NCI-H526 treated with DMSO at 0.1 percent for 48 hours (cell line): ENCODE measurements at places on chromosomes 2 and 18.

DNA sequence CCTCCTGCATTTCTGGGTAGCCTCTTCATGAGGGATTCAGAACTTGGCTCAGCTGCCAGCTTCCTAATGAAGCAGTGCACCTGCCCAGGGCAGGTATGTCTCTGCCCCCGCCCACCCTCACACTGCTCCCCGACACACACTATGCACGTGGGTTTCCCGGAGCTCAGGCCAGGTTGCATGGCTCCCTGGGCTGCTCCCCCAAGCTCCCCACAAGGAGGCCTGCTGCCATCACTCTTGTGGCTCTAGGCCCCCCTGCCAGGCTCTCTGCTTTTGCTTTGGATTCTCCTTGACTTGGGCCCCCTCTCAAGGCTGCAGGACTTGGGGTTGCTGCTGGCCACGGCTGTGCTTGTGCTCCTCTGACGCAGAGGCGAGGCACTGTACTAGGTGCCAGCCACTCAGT, 43.6 kb downstream of the ADD2 start:
- no peak for DNase-seq

DNA sequence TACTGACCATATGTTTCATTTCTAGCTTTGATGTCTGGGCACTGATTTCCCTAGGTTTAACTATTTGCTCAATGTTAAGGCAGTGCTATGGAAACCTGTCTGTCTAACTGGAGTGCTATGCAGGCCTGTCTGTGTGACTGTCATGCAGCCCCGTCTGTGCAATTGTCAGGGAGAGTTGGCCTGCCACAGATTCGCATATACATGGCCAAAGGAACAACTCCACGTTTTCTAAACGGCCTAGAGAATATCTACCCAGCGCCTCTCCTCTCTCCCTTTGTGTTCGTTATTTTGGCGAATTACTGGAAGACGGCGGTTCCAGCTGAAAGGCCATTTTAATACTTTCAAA, 59.6 kb upstream of the PSME4 start:
- DNase-seq: no peak

DNA sequence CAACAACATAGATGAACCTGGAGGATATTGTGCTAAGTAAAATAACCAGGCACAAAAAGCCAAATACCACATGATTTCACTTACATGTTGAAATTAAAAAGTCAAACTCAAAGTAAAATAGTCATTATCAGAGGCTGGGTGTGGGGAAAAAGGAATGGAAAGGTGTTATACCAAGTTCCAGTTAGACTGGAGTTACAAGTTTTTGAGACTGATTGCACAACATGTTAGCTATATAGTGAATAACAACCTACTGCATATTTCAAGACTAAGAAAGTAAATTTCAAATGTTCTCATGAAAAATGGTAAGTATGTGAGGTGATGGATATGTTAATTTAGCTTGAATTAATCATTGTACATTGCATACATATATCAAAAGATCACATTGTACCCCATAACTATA, 116.8 kb upstream of the HNMT start:
- no peak for DNase-seq

GRCh38 chr2:106972782-106973181, 86.8 kb upstream of the ST6GAL2 start:
- DNase-seq: no peak

DNA sequence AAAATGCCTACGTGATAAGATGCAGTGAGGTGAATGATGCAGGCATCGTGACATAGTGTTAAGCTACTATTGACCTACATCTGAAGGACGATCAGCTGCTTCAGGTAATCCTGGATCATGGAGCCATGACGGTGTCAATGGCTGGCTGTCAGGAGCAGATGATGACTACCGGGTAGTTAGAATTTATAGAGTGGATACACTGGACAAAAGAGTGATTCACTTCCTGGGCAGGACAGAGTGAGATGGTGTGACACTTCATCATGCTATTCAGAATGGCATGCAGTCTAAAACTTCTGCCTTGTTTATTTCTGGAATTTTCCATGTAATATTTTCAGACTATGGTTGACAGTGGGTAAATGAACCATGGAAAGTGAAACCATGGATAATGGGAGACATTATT, 29.5 kb downstream of the METTL8 start:
- no peak for DNase-seq

DNA sequence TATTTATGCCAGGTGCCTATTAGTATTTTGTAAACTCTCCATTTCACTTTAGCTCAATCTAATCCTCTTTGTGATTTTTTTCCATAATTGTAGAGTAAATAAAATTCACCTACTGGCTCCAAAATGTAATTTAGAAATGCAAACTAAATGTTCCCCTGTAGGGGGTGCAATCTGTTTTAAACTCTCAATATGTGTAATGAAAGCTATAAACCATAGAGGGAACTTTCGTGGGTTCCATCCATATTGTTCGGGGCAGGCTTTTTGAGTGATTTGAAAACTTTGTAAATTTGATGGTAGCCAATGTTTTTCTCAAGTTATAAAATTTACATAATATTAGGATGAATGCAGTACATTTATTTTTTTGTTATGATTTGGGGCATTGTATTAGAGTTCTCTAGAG, 49.4 kb downstream of the TSPYL6 start:
- DNase-seq: no peak

GRCh38 chr2:3254442-3254941, 123.1 kb downstream of the EIPR1 start:
- DNase-seq: peak; percentile 17

GRCh38 chr2:121527009-121527682, 3.5 kb upstream of the RNU4ATAC start:
- no peak for DNase-seq

DNA sequence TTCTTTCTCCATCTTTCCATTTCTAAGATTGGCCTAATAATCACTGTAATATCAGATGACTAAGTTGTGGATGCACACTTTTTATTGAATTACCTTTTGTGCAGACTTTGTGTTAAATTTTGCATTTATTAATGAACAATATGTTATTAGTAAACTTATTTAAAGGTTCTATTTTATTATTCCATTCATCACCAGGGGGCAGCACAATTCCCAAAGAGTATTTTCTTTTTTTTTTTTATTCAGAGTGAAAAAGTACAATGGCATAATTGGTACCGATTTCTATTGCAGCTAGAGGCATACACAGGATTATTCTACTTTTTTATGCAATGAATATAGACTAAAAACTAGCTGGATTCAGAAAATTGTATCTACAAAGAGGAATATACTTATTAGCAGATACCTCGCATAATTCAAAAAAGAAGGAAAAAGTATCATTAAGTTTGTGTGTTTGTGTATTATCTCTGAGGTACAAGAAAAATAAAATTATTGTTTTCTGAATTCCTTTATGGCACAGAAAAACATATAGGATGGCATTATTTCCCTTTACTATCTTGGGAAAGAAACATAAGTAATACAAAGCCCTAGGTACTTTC, 390.6 kb downstream of the ERBB4 start:
- DNase-seq: no peak

GRCh38 chr2:218569661-218570500, 1.2 kb downstream of the CNOT9 start:
- DNase-seq: peak; percentile 23

DNA sequence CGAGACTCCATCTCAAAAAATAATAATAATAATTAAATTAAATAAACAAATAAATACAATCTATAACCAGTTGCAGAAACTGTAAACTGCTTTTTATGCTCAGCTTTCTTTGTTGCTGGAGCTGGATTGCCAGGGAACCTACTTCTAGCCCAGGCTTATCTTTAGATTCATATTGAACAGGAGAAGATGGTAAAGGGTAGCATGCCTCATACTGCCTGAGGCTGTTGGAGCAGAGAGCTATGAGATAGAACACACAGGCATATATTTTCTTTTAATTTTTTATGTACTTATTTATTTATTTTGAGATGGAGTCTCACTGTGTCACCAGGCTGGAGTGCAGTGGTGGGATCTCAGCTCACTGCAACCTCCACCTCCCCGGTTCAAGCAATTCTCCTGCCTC, 28.7 kb upstream of the EML4 start:
- DNase-seq: no peak

DNA sequence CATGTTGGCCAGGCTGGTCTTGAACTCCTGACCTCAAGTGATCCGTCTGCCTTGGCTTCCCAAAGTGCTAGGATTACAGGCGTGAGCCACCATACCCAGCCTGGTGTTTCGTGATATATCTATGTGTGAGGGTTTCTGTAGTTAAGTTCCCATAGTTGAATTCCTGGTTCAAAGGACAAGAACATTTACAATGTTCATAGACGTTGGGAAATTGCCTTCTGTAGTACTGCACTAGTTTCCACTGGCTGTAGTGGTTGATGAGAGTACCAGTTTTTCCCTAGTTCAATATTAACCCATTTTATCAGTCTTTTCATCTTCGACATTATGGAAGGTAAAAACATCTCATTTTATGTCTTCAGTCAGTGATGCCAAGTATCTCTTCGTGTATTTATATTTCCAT, 171.0 kb downstream of the NEDD4L start:
- no peak for DNase-seq

DNA sequence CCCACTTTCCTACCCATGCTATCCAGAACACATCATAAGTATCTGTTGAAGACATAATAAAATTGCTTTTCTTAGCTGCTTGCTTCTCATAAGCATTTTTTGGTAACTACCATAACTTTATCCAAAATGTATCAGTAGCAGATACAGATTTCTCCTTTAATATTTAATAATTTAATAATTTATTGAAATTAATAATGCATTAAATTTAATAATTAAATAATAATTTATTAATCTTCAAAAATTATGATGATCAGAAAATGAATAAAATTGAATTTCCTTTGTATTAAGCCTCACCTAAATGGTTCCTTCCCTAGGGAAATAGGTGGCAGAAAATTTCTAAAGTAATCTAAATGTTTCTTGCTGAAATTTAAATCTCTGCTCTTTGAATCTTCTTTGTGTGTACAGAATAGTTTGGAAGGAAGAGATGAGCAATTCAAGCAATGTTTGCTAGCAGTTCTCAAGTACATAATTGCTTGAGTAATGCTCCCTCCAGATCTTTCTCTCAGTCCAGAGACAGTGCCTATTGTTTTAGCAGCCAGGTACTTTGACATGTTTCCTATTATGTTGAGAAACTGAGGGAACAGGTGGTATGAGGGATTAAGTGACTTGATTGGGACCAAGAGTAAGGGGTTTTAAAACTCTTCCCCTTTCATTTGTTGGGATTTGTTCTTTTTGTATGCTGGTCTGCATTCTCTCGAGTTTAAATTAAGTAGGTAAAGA, 123.1 kb upstream of the CYP26B1 start:
- no peak for DNase-seq

DNA sequence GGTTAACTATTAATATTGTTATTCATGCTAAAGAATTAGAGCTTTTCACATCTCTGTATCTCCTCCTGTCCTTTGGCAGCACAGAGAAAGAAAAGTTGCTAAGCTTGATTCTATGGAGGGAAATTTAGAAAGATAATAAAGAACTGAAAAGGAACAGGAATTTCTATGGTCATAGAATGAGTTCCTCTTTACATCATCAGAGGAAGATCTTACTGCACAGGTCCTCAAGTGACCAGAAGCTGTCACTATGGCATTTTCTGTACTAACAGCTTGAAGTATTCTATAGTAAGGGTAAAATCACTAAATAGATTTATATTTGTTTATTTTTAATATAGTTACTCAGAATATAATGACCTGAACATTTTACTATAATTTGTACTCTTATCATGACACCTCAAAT, 6.0 kb upstream of the PRKD3 start:
- no peak for DNase-seq

- DNase-seq: no peak
Measured at GRCh38 chr2:7609974-7610373, 692.8 kb downstream of the RNF144A start.

- no peak for DNase-seq
Measured at GRCh38 chr18:44514766-44515165, 165.9 kb upstream of the SETBP1 start.

DNA sequence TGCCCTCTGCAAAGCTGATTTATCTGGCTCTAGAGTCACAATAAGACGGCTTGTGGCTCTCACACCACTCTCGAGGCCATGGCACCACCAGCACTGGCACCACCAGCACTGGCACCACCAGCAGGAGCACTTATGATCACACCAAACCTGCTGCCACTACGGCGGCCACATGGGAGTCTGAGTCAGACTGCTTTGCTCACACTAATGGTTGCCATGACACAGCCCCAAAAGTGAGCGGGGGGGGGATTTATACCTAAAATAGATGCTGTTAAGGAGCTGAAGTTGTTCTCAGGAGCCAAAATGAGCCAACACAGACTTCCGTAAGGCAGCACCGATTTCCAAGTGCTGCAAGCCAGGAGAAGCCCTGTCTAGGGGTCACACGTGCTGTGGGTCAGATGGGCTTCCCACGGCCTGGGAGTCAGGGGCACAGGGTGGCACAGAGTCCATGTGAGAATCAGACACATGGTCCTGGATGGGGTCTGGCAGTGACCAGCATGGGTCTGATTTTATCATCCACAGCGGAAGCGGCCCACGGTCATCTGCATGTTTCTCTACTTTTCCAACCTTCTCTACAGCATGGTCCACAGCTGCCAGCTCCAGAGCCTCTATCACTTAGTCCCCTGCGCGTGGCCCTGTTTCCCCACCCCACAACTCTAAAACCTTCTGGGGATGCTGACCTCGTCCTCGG, 16.7 kb downstream of the DNMT3A start:
- DNase-seq: no peak

GRCh38 chr2:147133286-147133908, 711.4 kb upstream of the ACVR2A start:
- no peak for DNase-seq

- no peak for DNase-seq
Measured at GRCh38 chr2:177326591-177326990, 62.1 kb upstream of the NFE2L2 start.

GRCh38 chr2:196233805-196234475, 62.6 kb upstream of the STK17B start:
- DNase-seq: no peak

- DNase-seq: no peak
Measured at GRCh38 chr2:241061275-241061674, 40.8 kb downstream of the MTERF4 start.

DNA sequence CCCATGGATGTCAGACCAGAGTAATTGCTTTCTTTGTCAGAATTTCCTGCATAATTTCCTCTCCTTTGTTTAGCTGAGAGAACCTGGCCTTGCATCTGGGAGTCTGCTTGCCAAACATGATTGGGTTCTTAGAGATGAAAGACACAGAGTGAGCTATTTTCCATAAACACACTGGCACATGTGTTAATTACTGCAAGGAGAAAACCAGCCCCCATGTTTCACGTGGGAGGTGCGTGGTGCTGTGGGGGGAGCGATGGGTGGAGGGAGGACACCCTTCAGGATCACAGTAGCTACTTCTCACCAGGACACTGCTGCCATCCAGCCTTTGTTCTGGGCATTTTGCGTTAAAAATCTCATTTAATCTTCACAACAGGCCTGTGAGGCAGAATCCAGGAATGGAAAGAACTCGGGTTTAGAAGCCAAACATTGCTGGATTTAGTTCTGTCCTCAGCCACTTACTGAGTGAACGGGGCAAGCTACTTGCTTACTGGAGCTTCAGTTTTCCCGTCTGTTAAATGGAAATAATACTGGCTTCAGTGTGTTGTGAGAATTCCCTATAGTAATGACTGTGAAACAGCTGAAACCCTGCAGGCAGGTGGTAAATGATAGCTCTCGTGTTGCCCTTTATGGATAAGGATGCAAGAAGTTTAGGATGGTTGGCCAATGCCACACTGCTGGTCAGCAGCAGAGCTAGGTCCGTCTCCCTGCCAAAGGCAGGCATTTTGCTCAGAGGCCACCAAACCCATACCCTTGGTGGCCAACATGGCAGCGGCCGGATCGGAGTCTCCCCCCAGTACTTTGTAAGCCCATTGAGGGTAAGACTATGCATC, 100.1 kb upstream of the ASAP2 start:
- DNase-seq: no peak

- no peak for DNase-seq
Measured at GRCh38 chr2:3265981-3266924, 111.4 kb downstream of the EIPR1 start.

- peak; percentile 18 for DNase-seq
Measured at GRCh38 chr2:3780477-3781402, 77.4 kb downstream of the DCDC2C start.
